ENCODE measurements at places on chromosomes 6 and 20.
A peak's percentile ranks its signal among the peaks of the same experiment; 100 is the strongest.

DNA sequence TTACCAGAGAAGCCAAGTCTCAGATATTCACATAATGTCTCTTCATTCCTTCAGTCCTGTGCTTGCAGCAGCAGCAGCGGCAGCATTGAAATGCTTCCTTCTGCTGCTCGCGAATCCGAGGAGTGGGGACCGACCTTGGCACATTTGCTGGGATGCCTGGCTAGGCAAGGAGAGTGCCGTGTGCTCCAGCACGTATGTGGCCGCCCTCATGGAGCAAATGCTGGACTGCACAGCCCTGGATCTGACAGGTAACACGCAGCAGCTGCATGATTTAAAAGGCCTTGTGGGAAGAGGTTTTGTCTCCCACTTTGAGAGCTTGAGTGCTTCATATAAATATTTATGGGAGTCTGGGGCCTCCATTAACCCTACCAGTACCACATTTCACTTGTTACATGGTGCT, 9.9 kb downstream of the MAFB start:
- no peak for DNase-seq

GRCh38 chr6:72382602-72383529, 239.0 kb upstream of the KCNQ5 start:
- DNase-seq = no peak

DNA sequence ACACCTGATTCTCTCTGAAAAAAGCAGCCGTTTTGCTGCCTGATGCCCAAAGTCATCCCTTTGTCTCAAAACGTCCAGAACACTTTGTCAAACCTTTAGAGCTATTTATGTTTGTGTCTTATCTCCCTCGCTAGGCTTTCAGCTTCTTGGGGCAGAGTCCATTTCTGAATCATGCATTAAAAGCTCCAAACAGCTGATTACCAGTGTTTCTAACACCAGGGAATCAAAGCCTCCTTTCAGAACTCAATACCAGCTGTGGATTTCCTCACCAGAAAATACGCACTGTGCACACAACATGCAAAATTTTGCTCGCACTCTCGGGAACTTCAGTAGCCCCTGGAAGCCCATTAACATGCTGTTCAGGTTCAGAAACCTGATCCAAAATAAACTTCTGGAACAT, 333.3 kb downstream of the HACE1 start:
- DNase-seq = no peak

DNA sequence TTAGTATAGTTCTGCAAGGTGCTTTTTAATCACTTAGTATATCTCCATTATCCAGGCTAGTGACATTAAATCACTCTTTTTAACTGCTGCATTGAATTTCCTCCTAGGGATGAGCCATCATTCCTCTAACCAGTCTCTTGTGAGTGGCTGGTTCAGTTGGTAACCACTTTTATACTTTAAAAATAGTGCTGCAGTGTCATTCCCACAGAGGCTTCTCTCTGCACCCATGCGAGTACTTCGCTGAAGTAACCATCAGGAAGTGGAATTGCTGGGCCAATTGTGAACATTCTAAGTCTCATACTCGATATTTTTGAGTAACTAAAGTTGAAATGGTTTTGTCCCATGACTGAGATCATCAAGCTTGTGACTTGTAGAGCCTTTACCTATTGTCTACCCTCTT, 2.1 kb downstream of the BTN3A2 start:
- no peak for DNase-seq

GRCh38 chr6:88369262-88369661, 203.1 kb upstream of the CNR1 start:
- no peak for DNase-seq

- no peak for DNase-seq
Observed at GRCh38 chr6:17103715-17104114, 1.9 kb downstream of the STMND1 start.

DNA sequence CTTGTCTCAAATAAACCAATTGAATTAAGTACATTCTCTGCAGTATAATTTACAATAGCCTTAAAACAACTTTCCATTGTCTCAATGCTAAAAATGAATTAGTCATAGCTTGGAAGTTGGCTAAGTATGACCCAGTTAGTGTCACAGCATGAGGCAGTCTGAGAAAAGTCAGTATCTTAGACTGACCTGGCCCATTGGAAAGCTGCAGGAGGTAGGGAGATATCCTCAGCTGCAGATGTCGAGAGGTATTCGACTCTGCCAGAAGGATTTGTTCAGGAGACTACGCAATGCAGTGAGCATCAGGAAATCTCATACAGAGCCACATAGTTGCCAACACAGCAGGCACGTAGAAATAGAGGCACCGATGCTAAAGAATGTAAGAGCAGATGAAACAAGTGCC, 350.9 kb upstream of the NRSN1 start:
- DNase-seq = no peak

GRCh38 chr6:158808442-158808833, 10.7 kb downstream of the EZR start:
- no peak for DNase-seq

DNA sequence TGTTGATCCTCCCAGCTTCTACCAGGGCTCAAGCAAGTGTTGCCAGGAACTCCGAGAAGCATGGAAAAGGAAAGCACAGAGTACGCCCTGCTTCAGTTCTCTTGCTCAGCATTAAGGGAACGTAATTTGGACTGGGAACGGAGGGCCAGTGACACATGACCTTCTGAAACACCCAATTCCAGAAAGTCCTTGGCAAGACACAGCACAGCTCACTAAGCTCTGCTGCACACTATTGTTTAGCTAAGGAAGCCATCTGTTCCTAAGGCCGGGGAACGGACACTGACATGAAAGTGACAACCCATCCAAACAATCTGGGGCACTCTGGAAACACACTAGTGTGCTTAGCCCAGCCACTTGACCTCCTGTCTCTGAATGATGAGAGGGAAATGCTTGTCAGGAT, 56.9 kb upstream of the NXT1 start:
- no peak for DNase-seq

- no peak for DNase-seq
Observed at GRCh38 chr20:44738813-44739477, 6.7 kb upstream of the KCNK15 start.

GRCh38 chr6:75748003-75748742, 866 bp upstream of the MYO6 start:
- DNase-seq = no peak

DNA sequence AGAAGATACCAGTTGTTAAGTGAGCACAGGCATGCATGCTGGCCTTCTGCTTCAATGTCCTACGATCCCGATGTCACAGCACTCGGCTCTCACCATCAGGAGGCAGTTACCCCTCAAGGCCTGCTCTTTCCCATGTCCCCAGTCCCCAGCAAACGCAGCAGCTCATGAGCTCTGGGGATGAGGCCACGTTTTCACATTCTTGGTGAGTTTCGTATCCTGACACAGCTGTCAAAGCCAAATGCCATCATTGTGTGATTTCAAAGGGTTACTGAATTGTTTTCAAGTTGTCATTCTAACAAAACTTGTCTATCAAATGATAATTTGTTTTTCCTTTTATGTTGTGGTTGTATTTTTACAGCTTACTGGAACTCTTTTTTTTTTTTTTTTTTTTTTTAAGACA, 226.9 kb upstream of the KCNG1 start:
- no peak for DNase-seq

- DNase-seq = no peak
Observed at GRCh38 chr6:44216677-44217331, at the start of gene MYMX. TSS of gene MYMX (plus strand) at chr6:44216926. CDS start at chr6:44217472, 546 bp downstream.

DNA sequence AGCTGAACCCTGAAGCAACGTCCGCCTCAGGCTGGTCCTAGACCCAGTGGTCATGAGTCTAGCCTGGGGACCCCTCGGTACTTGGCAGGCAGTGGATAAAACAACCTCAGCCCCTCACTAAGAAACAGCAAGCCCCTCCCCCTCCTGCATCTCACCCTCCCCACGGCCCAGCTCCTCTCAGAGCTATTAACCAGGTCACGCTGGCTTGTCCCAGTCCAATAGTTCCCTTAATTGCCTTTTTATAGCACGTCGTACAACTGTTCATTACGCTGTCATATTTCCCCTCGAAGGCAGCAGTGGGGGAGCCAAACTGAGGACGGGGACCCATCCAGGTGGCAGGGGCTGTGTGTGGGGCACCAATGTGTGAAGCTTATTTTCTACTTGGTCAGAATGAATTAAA, 8.6 kb upstream of the SLC32A1 start:
- no peak for DNase-seq

DNA sequence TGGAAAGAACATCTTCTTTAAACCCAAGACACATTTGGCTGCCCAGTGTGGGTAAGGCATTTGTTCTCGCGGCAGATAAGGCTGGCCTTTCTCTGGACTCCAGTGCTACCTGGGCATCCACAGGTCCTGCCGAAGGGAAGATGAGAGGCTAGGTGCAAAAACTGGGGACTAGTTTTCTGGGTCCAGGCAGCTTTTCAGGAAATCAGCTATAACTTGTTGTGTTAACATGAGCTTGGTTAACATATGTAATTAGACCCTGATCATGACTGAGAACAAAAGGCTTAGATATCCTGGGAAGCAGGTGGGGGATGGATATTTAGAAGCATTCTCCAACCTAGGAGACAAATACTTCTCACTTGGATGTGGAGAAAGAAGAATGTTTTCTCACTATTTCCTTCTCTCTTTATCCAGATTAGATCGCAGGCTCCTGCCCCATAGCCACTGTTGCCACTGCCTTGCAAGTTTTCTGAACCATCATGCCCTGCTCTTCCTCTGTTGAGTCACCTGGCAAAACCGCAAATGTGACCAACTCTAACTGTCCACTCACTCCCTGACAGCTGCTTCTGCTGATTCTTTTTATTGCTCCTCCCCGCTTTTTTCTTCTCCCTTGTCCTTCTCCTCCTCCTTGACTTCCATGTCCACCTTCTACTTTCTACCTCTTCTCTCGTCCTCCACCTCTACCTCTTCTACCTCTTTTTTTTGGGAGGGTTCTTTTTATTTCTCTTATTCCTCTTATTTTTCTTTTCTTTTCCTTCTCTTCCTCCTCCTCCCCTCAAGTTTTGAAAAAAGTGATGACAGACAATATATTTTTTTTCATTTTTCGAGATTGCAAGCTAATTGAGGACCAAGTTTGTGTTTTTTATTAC, 258.1 kb downstream of the UTRN start:
- DNase-seq = no peak

- DNase-seq = peak; percentile 58
Observed at GRCh38 chr6:31497531-31498476, at the start of gene MICB. TSS of gene MICB (plus strand) at chr6:31498145. CDS start at chr6:31498194, 49 bp downstream.

DNA sequence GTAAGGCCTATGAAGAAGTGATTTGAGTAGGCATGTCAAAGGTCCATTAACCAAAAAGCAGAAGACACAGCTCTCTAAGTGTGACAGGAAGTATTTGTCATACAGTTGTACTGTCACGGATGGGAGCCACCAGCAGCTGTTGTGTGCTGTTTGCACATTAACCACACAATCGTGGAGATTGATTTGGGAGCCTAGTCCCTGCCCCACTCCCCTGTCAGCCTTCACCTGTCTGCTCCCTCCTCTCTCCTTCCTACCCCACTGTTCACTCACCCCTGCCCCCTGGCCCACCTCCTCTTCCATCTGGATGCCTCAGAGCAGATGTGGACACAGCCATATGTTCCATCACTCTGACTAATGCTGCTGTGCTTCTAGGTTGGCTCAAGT, 124.7 kb upstream of the SPACA1 start:
- DNase-seq = no peak

DNA sequence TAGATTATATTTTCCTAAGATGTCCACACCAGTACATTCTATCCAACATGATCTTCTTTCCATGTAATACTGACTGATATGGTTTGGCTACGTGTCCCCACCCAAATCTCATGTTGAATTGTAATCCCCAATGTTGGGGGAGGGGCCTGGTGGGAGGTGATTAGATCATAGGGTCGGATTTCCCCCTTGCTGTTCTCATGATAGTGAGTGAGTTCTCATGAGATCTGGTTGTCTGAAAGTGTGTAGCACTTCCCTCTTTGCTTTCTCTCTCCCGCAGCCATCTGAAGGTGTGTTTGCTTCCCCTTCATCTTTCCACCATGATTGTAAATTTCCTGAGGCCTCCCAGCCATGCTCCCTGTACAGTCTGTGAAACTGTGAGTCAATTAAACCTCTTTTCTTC, 12.2 kb upstream of the HBS1L start:
- DNase-seq = no peak

DNA sequence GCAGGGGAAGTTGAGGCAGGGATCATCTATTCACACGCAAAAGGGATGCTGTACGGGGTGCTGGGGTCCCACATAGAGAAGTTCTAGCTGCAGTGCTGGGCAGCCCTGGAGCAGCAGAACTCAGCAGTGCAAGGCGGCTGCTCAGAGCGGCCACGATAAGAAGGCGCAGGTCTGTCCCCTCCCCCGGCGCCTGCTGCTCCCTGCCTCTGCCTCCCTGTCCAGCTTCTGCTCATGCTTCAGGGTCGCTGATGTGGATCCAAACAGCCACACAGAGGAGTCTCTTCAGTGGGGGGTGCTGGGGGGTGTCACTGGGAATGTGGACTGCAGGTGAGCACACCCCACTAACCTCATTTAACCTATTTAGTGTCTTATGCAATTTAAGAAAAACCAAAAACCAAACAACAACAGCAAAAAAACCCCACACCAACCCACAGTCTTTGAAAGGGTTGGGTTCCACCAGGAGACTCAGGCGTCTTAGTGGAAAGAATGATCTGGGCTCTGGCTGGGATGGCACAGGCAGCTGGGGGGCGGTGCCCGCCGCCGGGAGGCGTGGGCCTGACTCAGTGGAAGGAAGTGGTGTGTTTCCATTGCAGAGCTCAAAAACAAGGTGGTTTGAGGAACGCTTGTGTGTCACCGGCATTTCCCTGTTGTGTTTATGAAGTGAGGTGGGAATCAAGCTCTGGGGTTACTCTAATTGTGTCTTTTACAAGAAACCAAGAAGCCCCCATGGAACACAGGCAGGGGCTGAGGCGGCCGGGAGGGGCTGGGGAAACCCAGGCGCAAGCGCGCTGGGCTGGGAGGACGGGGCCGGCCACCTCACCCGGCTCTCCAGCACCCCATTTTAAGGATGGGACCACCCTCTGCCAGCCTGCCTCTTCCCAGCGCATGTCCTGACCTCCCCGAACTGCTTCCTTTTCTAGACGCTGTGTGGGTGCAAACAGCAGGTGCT, 55.1 kb downstream of the IRF4 start:
- peak; percentile 70 for DNase-seq

DNA sequence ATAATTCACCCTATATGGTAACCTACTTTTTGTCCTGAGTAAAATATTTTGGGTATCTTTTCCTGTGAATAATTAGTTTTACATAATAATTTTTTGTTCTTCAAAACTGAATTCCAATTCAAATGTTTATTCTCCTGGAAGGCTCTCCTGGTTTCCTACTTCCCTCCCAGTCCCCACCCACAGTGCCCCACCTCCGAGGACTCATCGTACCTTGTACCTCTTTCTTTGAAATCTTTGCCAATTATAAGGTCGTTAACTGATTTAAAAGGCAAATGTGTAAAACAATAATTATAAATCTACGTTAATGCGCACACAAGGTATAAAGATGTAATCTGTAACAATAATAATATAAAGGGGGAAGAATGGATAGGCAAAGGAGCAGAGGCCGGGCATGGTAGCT, 40.5 kb upstream of the VEGFA start:
- no peak for DNase-seq

GRCh38 chr6:113909224-113909856, 52.2 kb downstream of the MARCKS start:
- no peak for DNase-seq

- DNase-seq = no peak
Observed at GRCh38 chr20:2051946-2052345, 49.7 kb upstream of the STK35 start.
